ENCODE measurements at places on chromosomes 2 and 18. TPM values are rescaled to one million over a fixed set of nuclear protein-coding genes. Genes with fewer than 3 reads are reported as not detected.
A peak's percentile ranks its signal among the peaks of the same experiment; 100 is the strongest.

Gene LYG2
- total RNA-seq = not detected

Gene LYPD6B
- total RNA-seq = not detected

GRCh38 chr2:37394263-37394662, 49.8 kb downstream of the QPCT start:
- no peak for DNase-seq

Gene PROM2
- 0.46 TPM for total RNA-seq

GRCh38 chr2:160474319-160474645, 19.3 kb downstream of the RBMS1 start:
- DNase-seq = no peak

Gene PCARE
- total RNA-seq = not detected

DNA sequence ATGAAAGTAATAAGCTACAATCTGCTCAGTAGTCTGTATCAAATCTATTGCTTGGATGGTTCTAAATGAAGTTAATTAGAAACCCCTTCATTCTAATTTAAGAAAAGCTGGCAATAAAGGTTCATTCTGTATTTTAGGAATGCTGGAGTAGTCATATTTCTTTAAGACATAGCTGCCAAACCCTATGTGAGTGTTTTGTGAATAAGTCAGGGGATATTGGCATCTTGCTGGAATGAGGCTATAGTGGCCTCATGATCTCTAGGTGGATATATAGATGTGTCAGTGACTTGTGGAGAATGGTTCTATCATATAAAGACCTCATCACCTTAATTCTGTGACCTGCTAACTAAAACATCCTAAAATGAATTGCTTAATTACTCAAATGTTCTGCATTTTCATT, 196.3 kb downstream of the PDE1A start:
- DNase-seq = no peak

Gene RNF152
- total RNA-seq = 0.38 TPM

DNA sequence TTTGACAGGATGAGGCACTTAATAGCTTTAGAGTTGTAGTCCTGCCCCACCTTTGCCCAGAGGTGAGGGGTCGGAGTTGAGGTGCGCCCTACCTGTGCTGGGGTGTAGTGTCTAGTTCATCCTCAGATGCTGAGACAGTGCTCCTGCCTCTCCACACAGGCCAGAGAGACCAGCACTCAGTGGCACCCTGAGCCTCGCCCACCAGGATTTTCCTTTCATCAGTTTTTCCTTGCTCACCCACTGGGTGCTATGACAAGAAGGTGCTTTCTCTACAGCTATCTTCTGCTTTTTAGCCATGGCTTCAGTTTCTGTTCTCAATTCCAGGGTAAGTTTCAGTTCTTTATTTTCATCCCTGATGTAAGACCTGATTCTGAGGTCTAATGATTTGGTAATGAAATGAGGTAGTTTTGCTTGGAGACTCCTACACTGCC, 16.8 kb upstream of the TMEM131 start:
- DNase-seq = no peak

GRCh38 chr18:78367996-78368395, 611.6 kb upstream of the SALL3 start:
- DNase-seq = no peak

DNA sequence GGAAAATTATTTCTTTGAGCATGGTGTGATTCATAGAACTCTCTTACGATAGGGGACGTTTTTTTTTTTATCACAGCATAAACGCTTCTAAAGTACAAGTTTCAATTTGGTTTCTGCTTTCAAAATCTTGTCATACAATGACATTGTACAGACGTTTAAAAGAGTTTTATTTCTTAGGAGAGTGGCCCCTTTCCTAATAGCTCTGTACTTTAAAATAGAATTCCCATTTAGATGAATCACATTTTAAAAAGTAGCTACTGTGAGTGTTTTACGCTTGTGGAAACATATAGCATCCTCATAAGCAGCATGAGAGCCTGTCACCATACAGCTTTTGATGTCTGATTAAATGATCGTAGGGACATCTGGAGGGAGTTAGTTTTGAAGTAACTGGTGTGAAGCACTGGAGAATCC, 510.9 kb downstream of the PARD3B start:
- no peak for DNase-seq

- DNase-seq = no peak
Observed at GRCh38 chr2:170227507-170227947, 49.6 kb downstream of the MYO3B start.

- DNase-seq = no peak
Observed at GRCh38 chr18:61946449-61946848, 53.6 kb upstream of the RNF152 start.

DNA sequence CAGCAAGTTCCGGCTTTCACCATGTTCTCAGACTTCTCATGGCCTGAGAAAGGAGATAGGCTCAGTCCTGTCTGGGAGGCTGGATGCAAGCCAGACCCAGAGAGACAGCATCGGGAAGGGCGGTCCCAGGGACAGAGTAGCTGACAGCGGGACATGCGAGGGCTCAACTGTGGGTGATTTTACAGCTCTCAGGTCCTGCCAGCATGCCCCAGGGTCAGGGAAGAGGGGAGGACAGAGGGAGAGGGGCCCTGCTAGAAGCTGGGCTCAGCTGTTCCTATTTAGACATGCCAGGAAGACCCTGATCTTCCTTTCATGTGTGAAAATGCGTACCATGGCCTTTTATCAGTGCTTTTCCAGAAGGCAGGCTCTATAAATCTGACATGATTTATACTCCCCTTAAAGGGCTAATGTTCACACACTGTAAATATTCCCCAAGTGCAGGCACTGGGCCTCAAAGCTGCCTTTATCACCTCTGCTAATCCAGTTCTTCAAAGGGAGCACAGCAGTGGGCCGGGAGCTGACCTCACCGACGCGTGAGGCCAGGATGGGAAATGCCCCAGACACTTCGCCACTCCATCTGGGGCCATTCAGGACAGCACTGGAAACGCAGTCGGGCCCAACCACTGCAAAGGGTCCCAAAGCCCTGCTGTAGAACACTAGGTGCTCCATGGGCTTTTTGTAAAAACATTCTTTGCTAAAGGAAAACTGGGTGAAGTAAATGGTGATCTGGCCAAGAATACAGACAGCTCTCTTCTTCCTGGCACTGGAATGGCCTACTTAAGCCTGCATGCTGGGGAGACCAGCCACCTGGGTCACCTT, 96.1 kb upstream of the LMAN1 start:
- DNase-seq = no peak

GRCh38 chr2:3403587-3404334, 24.3 kb downstream of the TRAPPC12 start:
- DNase-seq = no peak

Gene CHCHD5
- 36.6 TPM for total RNA-seq

GRCh38 chr2:63192169-63192888, 141.7 kb downstream of the OTX1 start:
- no peak for DNase-seq

GRCh38 chr2:81213598-81213997, 909.0 kb upstream of the LRRTM1 start:
- no peak for DNase-seq

DNA sequence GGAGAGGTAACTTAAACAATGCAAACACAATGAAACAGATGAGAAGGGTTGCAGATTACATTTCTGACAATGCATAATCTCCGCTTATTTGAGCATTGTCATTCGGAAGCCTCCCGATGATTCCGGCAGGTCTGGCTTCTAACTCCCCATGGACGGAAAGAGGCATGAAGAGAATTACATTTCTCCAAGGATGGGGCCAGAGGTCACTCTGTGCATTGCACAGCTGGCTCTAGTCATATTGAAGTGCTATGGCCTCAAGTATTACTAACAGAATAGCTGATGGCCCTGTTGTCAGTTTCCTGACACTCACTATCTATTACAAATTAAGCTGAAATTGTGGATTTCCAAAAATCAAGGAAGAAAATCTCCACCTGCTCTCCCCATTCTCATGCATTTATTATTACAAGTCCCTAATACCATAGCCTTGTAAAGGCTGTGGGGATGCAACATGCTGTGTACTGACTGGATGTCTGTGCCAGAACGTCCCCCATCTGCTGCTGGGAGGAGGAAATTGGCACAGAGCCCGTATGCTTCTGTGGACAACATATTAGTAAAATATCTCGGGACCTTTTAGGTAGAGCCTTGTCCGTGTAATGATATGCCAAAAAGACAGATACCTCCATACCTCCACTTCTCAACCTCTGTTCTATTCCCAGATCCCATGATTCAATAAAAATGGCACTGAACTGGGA, 168.1 kb downstream of the SETBP1 start:
- DNase-seq = no peak

DNA sequence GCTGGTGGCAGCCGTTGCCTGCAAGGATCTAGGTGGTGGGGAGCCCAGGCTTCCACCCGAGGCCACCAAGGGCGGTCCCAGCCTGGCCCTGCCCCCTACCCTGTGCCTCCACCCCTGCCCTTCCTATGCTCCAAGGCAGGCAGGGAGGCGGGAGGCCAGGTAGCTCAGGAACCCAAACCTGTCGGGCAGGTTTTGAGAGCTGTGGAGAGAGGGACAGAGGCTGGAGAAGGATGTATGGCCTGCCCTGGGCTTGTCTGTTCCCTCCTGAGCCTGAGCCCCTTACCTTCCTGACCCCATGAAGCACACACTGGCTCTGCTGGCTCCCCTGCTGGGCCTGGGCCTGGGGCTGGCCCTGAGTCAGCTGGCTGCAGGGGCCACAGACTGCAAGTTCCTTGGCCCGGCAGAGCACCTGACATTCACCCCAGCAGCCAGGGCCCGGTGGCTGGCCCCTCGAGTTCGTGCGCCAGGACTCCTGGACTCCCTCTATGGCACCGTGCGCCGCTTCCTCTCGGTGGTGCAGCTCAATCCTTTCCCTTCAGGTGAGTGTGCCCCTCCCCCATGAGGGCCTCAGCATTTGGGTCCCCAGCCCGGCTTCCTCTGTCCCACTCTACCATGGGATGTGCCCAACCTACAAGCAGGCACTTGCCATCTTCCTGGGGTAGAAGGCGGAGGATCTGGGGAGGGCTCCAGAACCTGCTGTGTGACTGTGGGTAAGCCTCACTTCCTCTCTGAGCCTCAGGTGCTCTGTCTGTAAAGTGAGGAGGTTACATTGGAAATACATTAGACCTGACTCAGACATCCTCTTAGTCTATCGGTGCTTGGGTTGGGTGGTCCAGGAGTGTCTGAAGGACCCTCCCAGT, at the start of gene PROM2:
PROM2 (plus strand) TSS at position 159 of the 860 bp plus-strand sequence; CDS start at position 296, 137 bp downstream.
- no peak for DNase-seq

GRCh38 chr2:108637304-108637669, 82.0 kb upstream of the RANBP2 start:
- DNase-seq = no peak

DNA sequence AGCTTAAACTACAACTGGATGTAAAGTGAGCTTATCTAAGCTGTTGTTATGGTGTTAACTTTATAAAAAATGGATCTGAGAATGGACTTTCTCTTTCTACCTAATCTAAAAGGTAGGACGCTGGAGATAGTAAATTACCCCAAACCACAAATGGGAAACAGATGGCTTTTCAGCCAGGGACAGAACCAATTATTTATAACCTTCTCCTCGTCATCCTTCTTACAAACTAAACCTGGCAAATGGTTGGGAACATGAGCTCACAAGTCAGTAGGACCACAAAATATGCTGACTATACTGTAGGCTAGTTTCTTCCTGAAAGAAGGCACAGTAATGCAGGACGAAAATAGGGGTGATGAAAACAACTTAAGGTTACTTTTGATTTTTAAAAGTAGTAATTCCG, 32.7 kb upstream of the ZDBF2 start:
- DNase-seq = no peak

DNA sequence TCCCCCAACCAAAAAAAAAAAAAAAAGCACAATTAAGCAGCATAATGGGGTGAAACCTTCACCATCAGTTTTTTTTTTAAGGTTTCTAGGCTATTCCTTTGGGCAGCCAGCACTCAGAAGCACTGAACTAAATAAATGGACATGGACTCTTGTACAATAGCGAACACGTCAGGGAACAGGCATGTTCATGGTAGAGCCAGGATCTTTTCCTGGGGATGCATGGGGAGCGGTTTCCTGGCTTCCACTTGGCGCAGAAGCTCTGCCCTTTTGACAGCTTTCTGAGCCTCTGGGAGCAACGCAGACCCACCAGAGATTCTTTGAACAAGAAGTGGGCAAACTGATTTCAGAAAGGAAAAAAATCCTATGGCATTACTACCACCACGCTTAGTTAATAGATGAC, 35.0 kb downstream of the ALPK2 start:
- DNase-seq = no peak

- DNase-seq = peak; percentile 95
Observed at GRCh38 chr2:64751286-64752260, 97.9 kb upstream of the SERTAD2 start.

DNA sequence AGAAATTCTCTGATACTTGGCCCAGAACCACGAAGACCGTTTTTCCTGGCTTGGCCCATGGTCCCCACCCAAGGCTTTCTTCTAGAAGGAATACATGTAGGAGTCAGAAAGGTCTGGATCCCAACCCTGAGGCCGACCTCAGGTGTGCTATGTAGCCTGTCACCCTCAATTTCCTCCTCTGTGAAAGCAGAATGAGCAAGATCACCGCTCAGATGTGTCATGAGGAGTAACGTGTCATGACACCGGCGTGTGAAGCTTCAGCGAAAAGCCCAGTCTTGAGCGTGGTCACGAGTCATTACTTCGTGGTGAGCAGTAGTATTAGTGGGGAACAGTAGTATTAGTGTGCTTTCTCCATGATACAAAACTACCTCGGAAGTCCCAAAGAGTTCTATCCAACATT, 103.4 kb downstream of the ALPK2 start:
- no peak for DNase-seq

Gene MC2R
- not detected for total RNA-seq

DNA sequence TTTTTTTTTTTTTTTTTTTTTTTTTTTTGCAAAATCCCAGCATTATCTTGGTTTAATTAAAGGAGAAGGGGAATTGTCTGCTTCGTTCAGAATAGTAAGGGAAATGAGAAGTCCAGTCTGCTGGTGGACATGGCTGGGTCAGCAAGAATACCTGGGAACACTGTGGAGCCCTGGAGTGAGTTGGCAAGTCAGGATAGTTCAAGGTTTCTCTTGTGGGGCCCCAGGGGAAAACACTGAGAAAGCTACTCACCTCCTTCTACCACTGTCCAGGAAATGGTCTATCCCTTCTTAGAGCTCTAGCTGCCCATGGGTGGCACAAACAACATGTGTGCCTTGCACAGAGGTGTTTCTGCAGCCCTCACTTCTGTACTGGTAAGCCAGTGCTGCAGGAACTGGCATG, 169.1 kb upstream of the SIX2 start:
- DNase-seq = no peak

Gene CD207
- total RNA-seq = not detected

GRCh38 chr2:96259497-96259921, 6.3 kb downstream of the TMEM127 start:
- DNase-seq = no peak

Gene HOXD8
- not detected for total RNA-seq

- no peak for DNase-seq
Observed at GRCh38 chr2:197237291-197238042, 73.1 kb downstream of the ANKRD44 start.

Gene ATIC
- total RNA-seq = 315 TPM

- no peak for DNase-seq
Observed at GRCh38 chr18:12033643-12034025, 52.3 kb downstream of the IMPA2 start.

DNA sequence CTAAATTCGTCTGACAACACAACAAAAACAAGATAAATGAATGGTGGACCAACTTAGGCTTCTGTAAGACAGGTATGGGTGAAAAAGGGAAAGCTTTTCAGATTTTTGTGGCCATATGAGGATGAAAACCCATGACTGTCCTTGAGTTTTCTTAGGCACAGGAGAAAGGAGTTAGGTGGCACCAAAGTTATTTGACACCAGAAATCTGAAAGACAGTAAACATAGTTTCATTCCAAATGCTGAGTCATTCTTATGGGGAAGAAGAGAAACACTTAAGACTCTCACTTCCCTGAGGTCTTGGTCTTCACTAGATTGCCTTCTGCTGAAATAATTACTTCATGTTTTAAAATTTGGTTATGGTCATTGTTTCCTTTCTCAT, 5.2 kb upstream of the GPD2 start:
- no peak for DNase-seq

All from CD8-positive, alpha-beta memory T cell (primary cell).